Astrocyte of the spinal cord (primary cell): ENCODE measurements at places on chromosomes 6 and 20.

DNA sequence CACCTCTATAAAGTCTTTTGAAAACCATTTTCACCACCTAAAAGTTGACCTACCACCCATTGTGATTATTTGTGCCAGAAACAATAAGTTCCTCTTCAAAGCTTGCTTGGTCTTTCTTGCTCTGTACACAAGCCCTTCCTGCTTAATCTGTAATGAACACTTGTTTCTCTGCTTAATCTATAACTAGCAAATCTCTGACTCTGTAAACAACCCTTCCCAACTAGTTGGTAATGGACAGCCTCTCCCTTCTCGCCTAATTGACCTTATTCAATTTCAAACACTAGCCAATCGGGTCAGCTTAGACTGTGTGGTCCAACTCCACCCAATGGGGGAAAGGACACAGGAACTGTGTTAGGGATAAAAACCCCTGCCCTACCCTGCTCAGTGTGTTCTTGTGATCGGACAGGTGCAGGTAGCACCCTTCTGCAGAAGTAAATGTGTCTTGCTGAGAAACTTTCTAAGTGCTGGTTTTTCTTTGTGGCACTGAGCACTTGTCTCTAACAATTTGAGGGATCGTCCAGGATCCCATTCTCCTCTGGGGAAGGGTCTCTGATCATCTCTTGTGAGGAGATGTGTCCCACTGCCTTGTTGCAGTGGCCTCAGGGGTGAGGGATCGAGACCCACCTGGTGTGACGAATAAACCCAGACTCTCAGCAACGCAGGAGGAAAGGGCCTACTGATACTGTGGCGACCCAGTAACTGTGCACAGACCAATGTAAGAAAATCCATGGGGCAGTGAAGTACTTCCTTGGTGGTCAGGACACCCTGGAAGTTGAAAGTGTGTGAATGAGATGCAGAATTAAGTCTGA lies 23.5 kb downstream of the CHD6 start:
- DNase-seq, result no peak

DNA sequence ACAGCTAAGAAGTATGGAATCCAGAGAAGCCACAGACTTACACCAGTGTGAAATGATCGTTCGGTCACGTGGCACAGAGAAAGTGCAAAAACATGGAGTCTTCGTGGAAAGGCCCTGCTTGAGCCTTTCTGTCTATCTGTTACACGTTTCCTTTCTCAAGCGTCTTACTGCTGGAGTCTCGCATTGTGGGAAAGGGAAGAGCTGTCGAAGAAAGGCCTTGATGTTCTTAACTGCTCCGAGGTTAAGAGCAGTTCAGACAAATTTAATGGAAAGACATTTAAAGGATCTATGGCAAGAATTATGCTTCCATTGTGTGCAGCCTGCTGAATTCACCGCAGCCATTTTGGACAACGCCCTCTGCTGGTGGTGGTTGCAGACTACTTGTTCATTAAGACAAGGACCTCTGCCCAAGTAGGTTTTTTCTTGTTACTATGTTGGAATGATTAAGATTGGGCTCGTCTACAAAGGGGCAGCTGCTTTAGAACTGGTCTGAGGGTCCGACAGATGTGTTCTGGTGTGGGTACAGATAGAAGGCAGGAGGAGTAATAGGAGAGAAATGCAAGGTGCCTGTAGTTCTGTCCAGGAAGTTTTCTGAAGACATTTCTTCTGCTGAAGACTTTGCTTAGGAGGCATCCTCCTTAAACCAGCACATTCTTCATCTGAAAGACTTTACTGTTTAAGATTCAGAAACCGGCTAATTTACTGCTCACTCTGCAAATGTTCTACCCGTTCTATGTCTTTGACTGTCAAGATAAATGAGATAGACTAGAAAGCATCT lies 24.7 kb upstream of the CCN6 start:
- DNase-seq, result peak; percentile 70

DNA sequence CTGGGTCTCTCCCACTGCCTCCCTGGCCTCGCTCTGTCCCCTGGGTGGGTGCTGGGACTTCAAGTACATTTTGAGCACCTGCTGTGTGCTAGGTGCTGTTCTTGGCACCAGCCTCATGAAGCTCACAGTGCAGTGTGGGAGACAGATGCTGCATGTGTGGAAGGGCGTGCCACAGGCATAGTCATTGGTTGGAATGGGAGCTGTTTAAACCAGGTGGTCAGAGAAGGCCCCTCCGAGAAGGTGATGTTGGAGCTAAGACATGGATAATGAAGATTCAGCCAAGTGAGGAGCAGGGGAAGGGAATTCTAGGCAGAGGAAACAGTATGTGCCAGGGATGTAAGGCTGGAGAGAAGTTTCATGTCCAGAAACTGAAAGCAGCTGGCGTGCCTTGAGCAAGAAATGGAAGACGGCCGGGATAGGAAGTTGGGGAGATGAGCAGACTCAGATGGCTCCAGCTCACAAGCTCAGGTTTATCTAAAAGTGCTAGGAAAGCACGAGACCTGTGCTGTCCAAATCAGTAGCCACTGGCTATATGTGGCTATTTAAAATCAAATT lies 9.9 kb downstream of the LPIN3 start:
- DNase-seq, result no peak

- no peak for DNase-seq
These were observed 1.1 kb upstream of the AFDN start for GRCh38 chr6:167825332-167826229.

DNA sequence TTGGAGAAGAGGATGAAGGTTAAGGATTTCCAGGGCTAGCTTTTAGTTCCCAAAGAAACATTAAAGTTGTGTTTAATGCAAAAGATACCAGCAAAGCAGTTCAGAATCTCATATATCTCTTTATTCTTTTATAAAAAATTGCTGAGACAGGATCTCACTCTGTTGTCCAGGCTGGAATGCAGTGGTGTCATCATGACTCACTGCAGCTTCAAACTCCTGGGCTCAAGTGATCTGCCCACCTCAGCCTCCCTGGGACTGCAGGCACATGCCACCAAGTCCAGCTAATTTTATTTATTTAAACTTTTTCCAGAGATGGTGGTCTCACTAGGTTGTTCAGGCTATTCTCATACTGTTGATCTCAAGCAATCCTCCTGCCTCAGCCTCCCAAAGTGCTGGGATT lies 41.1 kb upstream of the CAP2 start:
- no peak for DNase-seq

- no peak for DNase-seq
These were observed 140.6 kb upstream of the BEND6 start for GRCh38 chr6:56814308-56814707.

GRCh38 chr6:110612298-110612697 lies 135.9 kb upstream of the SLC22A16 start:
- DNase-seq, result no peak

DNA sequence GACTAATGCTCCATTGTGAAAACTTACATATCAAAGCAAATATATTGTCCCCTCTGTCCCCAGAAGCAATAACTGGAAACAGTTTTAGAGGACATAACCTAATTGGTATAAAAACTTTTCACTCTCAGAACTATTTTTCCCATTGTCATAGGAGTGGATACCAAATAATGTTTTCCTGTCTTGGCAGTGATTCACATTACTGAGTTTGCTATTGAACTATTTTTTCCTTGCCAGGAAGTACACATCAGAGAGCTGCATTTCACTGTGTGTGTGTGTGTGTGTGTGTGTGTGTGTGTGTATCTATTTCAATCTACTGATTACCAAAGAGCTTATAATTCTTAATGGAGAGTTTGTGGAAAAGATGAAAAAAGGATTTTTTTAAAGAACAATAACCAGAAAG lies 45.4 kb downstream of the AKAP12 start:
- peak; percentile 74 for DNase-seq

DNA sequence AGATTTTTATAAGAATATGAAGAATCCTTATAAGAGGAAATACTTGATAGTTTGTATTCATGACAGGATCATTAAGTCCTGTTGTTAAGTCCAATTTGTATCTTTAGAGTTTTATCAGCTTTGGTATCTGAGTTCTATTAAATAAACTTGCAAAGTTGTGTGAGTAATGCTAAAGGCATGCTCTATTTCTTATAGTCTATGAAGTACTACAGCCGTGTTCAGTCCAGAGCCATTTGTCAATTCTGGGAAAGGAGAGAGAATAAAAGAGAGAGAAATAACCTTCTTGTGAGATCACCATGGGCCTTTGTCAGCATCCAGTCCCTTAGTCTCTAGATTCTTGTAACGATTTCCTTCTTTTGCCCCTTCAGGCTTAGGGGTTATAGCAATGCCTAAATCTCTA lies 181.2 kb upstream of the POU3F2 start:
- DNase-seq, result peak; percentile 59

DNA sequence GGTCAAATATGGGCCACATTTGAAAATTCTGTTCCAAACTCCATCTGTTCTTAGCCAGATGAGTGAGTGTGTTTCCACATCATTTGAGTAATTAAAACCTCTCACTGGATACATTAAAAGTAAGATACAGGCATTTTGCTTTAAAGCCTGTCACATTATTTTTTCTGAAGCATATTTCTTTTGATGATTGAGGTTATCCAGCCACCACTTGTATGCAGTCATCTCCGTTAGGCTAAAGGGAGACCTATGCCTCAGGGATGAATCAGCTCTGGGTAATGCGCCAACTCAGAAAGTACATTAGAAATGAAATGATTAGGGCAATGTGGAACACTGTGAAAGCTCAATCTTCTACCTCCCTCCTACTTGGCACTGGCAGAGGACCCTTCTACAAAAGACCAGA lies 90.7 kb downstream of the SNAP25 start:
- peak; percentile 95 for DNase-seq

DNA sequence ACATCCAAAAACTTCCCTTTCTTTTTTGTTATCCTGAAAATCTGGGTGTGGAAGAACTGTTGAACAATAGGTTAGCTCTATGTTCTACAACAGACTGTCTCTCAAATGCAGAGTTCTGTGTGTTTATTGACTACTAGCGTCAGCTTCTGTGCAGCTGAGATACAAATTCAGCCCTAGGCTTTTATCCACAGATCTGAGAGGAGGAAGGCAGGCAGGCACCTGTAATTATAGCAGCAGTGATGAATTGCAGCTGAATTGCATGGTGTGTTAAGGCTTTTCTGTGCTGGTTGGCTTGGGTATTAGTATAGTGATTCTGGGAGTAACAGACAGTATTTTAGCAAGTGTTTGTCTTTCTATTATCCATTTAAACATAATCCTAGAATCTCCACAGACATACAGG lies 24.4 kb downstream of the GRIK2 start:
- no peak for DNase-seq
